A673 (cell line): ENCODE measurements at places on chromosomes 6 and 20. TPM values are rescaled to one million over a fixed set of nuclear protein-coding genes. Genes with fewer than 3 reads are reported as not detected.

GRCh38 chr6:30828027-30828962 lies 56.0 kb upstream of the DDR1 start:
- peak; percentile 90 for DNase-seq

- no peak for DNase-seq
These were observed 720 bp downstream of the PCED1A start for GRCh38 chr20:2839732-2840137.

DNA sequence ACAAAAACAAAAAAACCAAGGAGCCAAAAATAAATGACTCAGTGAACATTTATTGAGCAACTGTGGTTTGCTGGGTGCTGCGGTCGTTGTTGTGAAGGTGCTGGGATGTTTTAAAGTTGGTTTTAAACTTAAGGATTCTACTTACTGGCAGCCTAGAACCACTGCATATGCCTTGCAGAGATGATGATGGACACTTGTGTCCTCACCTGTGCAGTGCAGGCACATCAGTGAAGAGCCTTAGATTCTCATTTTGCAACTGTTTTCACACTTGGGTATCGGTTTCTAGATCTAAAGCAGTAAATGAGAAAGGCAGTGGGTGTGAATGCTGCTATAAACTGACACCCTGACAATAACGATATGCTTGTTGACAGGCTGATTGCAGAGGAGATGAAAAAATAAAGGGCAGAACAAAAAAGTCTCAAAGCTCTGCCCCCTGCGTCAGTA lies 68.8 kb downstream of the UTRN start:
- DNase-seq = no peak

Gene NHLRC1
- 3.8 and 4.3 TPM in 2 replicates for total RNA-seq
